H9 (cell line): ENCODE measurements at places on chromosomes 11 and 22. TPM values are rescaled to one million over a fixed set of nuclear protein-coding genes. Genes with fewer than 3 reads are reported as not detected.

DNA sequence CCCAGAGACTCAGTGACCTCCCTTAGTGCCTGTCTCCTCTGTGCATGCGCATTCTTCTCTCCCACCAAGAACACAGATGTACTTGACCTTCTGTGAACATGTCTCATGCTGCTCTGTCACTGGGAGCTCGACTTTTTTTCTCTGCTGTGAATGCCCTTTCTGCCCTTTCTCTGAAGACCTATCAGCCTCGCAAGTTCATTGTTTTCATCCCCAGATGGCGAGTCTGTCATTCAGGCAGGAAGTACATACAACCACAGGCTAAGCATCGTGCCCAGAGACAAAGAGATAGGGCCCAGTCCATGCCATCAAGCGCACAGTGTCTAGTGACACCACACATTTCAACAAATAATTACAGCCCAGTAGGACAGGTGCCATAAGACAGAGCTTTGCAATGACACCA, 50.4 kb upstream of the RAB1B start:
- H3K4me1 ChIP-seq = no peaks in the 10 kb centered on the region
- H3K4me3 ChIP-seq = no peak overlapping the region
- no peak for DNase-seq

- DNase-seq = peak; percentile 79
- no peaks in the 10 kb centered on the region for H3K27me3 ChIP-seq
- peak within 1 kb of the TSS; percentile 10 for H3K27ac ChIP-seq
These were observed at the start of gene CSNK1E for GRCh38 chr22:38317122-38317994. Gene CSNK1E (minus strand): TSS chr22:38317433. CDS start chr22:38314157, 3,276 bp downstream.

GRCh38 chr11:111476956-111477355, 35.2 kb downstream of the BTG4 start:
- no peaks in the 10 kb centered on the region for H3K36me3 ChIP-seq
- no peak overlapping the region for H3K4me3 ChIP-seq
- no peak overlapping the region for H3K27ac ChIP-seq
- DNase-seq = no peak

GRCh38 chr11:122642472-122642922, 13.0 kb upstream of the UBASH3B start:
- H3K27ac ChIP-seq = no peak overlapping the region
- no peak for DNase-seq
- no peaks in the 10 kb centered on the region for H3K36me3 ChIP-seq
- no peaks in the 10 kb centered on the region; the same call in 1 of the 2 replicates for H3K4me1 ChIP-seq
- no peak overlapping the region for H3K4me3 ChIP-seq
- no peaks in the 10 kb centered on the region for H3K27me3 ChIP-seq

DNA sequence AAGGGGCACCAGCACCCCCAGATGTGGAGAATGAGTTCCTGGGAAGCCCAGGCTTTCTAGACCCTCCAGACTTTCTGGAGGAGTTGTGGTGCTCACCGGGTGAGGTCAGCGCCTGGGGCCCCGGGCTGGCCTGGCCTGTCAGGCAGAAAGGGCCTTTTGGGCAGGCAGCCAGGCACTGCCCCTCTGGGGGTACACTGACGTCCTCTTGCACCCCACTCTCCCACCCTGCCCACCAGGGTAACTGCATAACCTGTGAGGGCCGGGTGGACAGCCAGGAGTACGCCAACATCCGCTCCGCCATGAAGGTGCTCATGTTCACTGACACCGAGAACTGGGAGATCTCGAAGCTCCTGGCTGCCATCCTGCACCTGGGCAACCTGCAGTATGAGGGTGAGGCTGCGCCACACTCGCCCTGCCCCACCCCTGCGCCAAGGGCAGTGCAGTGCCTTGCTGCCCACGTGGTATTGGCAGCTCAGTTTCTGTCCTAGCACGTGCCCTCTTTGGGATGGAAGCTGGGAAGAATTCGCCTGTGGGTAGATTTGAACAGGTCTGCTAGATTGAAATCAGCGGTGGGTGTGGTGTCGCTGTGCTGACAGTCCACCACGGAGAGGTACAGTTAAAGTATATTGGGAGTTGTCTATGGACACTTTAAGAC, 30.1 kb downstream of the MYO7A start:
- peak overlapping the region; percentile 5; the same call in 1 of the 3 replicates for H3K4me3 ChIP-seq
- no peaks in the 10 kb centered on the region for H3K36me3 ChIP-seq
- H3K27me3 ChIP-seq = no peaks in the 10 kb centered on the region

GRCh38 chr11:118899706-118900360, 16.1 kb downstream of the CXCR5 start:
- H3K27ac ChIP-seq = no peak overlapping the region
- no peak overlapping the region for H3K4me3 ChIP-seq
- peaks cover 53% of the 10 kb centered on the region for H3K36me3 ChIP-seq
- peaks cover 6% of the 10 kb centered on the region; the same call in 1 of the 2 replicates for H3K4me1 ChIP-seq

GRCh38 chr11:64185175-64185692, 737 bp upstream of the STIP1 start:
- no peak overlapping the region; the same call in 1 of the 2 replicates for H3K4me3 ChIP-seq
- H3K36me3 ChIP-seq = peaks cover 18% of the 10 kb centered on the region
- peaks cover 4% of the 10 kb centered on the region; the same call in 1 of the 2 replicates for H3K4me1 ChIP-seq

GRCh38 chr11:64758330-64759079, 1.3 kb downstream of the PYGM start:
- DNase-seq = peak; percentile 25
- no peak overlapping the region for H3K4me3 ChIP-seq
- H3K4me1 ChIP-seq = peaks cover 4% of the 10 kb centered on the region; the same call in 1 of the 2 replicates
- no peaks in the 10 kb centered on the region; the same call in 2 of the 3 replicates for H3K36me3 ChIP-seq
- no peak overlapping the region for H3K27ac ChIP-seq

DNA sequence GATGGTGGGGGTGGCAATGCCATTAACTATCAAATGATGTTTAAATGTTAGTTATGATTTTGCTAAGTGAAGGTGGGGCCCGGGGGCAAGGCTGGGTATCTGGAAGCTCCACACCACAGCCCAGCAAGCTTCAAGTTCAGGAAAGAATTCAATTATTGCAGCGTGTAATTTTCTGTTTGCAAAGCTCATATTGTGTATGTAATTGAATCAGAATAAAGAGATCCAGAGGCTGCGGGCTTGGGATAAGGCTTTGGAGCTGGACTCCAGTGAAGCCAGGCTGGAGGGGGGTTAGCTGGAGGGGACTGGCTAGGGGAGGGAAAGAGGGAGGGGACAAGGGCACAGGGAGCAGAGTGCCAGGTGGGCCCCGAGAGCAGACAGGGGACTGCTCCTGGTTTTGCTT, 557.1 kb upstream of the CADM1 start:
- no peaks in the 10 kb centered on the region for H3K36me3 ChIP-seq
- H3K4me1 ChIP-seq = peaks cover 5% of the 10 kb centered on the region
- H3K27me3 ChIP-seq = no peaks in the 10 kb centered on the region; the same call in 1 of the 2 replicates
- no peak for DNase-seq
- H3K27ac ChIP-seq = no peak overlapping the region
- no peak overlapping the region for H3K4me3 ChIP-seq

GRCh38 chr22:20573833-20574615, 66.6 kb downstream of the MED15 start:
- H3K36me3 ChIP-seq = peaks cover 20% of the 10 kb centered on the region; the same call in 2 of the 3 replicates
- H3K4me1 ChIP-seq = no peaks in the 10 kb centered on the region
- H3K27me3 ChIP-seq = no peaks in the 10 kb centered on the region

- H3K4me3 ChIP-seq = no peak overlapping the region
- no peak for DNase-seq
- peaks cover 21% of the 10 kb centered on the region for H3K36me3 ChIP-seq
These were observed 25.1 kb downstream of the B3GAT1 start for GRCh38 chr11:134386945-134387344.

DNA sequence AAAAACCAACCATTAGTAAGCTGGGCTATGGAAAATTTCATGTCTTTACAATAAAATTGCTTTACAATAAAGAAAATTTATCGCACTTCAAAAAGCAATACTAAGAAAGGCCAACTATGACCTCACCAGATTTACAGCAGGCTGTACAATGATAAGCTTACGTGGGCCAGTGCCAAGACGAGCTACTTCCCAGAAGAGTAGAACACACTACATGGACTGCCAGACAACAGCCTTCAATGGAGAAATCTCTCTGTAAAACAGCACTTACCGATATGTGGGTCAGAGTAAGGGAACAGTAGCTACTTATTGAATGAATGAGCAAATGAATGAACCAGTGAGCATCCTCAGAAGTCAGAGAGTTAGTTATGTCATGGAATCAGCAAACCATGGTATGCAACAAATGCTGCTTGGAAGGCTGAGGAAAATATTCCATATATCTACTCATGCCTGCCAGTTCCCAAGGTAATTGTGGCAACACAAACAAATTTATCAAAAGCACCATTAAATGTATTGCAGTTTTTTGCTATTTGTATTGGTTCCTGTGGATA, 74.4 kb downstream of the SLC36A4 start:
- no peaks in the 10 kb centered on the region for H3K27me3 ChIP-seq
- DNase-seq = no peak
- H3K4me1 ChIP-seq = no peaks in the 10 kb centered on the region
- no peak overlapping the region for H3K27ac ChIP-seq

DNA sequence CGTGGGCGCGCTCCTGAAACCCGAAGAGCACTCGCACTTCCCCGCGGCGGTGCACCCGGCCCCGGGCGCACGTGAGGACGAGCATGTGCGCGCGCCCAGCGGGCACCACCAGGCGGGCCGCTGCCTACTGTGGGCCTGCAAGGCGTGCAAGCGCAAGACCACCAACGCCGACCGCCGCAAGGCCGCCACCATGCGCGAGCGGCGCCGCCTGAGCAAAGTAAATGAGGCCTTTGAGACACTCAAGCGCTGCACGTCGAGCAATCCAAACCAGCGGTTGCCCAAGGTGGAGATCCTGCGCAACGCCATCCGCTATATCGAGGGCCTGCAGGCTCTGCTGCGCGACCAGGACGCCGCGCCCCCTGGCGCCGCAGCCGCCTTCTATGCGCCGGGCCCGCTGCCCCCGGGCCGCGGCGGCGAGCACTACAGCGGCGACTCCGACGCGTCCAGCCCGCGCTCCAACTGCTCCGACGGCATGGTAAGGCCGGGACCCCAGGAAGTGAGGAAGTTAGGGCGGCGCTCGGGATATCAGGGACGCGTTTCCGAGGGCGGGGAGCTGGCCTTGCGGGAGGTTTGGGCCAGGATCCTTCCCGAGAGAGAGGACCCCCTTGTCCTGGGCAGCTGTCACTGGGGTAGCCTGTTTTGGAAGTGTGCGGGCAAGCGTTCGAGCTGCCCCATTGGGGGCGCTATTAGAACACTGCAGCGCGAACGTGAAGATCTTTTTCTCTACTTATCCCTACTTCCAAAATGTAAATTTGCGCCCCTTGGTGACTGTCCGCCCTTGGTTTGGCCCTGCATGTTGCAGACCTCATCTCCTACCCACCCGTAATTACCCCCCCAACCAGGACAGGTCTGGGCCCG, 796 bp downstream of the MYOD1 start:
- H3K36me3 ChIP-seq = no peaks in the 10 kb centered on the region
- H3K4me1 ChIP-seq = no peaks in the 10 kb centered on the region

- DNase-seq = no peak
- H3K27me3 ChIP-seq = no peaks in the 10 kb centered on the region; the same call in 1 of the 2 replicates
- H3K36me3 ChIP-seq = peaks cover 52% of the 10 kb centered on the region
These were observed 10.9 kb downstream of the CHADL start for GRCh38 chr22:41229730-41230400.

- H3K36me3 ChIP-seq = no peaks in the 10 kb centered on the region; the same call in 2 of the 3 replicates
- H3K27me3 ChIP-seq = no peaks in the 10 kb centered on the region; the same call in 1 of the 2 replicates
- no peak overlapping the region for H3K4me3 ChIP-seq
- H3K27ac ChIP-seq = no peak overlapping the region
- H3K4me1 ChIP-seq = no peaks in the 10 kb centered on the region
These were observed 118.7 kb downstream of the ST3GAL4 start for GRCh38 chr11:126474220-126474619.

GRCh38 chr11:61059260-61059752, 43.0 kb upstream of the CD5 start:
- H3K36me3 ChIP-seq = no peaks in the 10 kb centered on the region
- DNase-seq = no peak
- H3K27ac ChIP-seq = no peak overlapping the region

DNA sequence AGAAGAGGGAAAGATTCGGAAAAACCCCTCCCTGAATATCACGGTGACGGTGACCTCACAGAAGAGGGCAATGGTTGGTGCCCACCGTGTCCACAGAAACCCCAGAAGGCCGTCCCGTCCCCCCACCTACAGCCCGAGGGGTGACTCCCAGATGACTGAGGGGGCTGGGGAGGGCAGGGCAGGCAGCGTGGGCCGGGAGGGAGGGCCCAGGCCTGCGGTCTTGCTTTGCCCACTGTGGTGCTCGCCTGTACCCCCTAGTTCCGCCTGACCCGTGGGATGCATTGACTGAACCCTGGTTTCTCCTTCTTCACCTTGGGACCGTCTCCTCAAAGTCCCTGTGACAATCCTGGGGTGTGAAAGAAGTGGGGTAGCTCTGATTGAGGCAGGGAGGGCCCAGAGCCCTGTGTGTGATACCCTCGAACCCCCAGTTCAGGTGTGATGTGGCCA, 526.7 kb downstream of the BRD1 start:
- H3K4me3 ChIP-seq = no peak overlapping the region
- DNase-seq = peak; percentile 10
- H3K27me3 ChIP-seq = no peaks in the 10 kb centered on the region; the same call in 1 of the 2 replicates
- no peaks in the 10 kb centered on the region; the same call in 1 of the 2 replicates for H3K4me1 ChIP-seq
- H3K27ac ChIP-seq = no peak overlapping the region

GRCh38 chr22:38163844-38164550, 17.6 kb downstream of the PLA2G6 start:
- H3K4me1 ChIP-seq = no peaks in the 10 kb centered on the region
- H3K36me3 ChIP-seq = peaks cover 24% of the 10 kb centered on the region
- no peak overlapping the region for H3K4me3 ChIP-seq
- no peaks in the 10 kb centered on the region for H3K27me3 ChIP-seq
- no peak for DNase-seq

DNA sequence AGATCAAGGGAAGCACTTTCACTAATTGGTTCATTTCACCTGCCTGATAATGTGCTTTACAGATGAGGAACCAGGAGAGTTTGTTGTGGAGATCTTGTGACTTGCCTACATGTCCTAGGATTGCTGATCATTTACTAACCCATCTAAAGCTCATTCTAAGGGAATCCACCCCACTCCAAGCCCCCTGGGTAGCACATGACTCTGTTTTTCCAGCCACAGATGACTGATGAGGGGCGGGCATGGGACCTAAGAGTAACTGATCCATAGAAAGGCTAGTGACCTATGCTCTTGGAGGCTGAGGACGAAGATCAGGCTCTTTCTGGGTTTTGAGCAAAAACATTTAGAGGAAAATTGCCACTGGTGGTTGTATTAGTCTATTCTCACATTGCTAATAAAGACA, 378.1 kb downstream of the CADM1 start:
- no peak overlapping the region for H3K4me3 ChIP-seq
- H3K4me1 ChIP-seq = peaks cover 2% of the 10 kb centered on the region; the same call in 1 of the 2 replicates
- DNase-seq = no peak

GRCh38 chr11:67468056-67468455, 995 bp downstream of the TMEM134 start:
- peaks cover 3% of the 10 kb centered on the region; the same call in 1 of the 2 replicates for H3K27me3 ChIP-seq
- peaks cover 4% of the 10 kb centered on the region for H3K36me3 ChIP-seq
- H3K27ac ChIP-seq = no peak overlapping the region

TIMP3 gene
- total RNA-seq = 0.86 and 0.87 TPM in 2 replicates

ZFTA gene
- 48.2 and 49.3 TPM in 2 replicates for total RNA-seq

RAB3IL1 gene
- total RNA-seq = 1.8 and 2.4 TPM in 2 replicates

MUC6 gene
- total RNA-seq = not detected in 2 replicates

RHOD gene
- total RNA-seq = 14.8 and 15.7 TPM in 2 replicates

DNAJB7 gene
- total RNA-seq = not detected in 2 replicates

INSC gene
- total RNA-seq = not detected in 2 replicates

MIEF1 gene
- total RNA-seq = 32.6 and 34.7 TPM in 2 replicates

TCN2 gene
- 39.0 and 42.2 TPM in 2 replicates for total RNA-seq

FOLR2 gene
- not detected in 2 replicates for total RNA-seq

PAMR1 gene
- 2.4 and 2.9 TPM in 2 replicates for total RNA-seq

CNTN5 gene
- total RNA-seq = not detected in 2 replicates

DUSP8 gene
- 3.2 and 4.4 TPM in 2 replicates for total RNA-seq

SHISAL1 gene
- 2.9 and 3.0 TPM in 2 replicates for total RNA-seq

INS gene
- total RNA-seq = not detected in 2 replicates

EMID1 gene
- total RNA-seq = 4.5 and 5.4 TPM in 2 replicates
